ENCODE measurements at places on chromosomes 3 and 15.

DNA sequence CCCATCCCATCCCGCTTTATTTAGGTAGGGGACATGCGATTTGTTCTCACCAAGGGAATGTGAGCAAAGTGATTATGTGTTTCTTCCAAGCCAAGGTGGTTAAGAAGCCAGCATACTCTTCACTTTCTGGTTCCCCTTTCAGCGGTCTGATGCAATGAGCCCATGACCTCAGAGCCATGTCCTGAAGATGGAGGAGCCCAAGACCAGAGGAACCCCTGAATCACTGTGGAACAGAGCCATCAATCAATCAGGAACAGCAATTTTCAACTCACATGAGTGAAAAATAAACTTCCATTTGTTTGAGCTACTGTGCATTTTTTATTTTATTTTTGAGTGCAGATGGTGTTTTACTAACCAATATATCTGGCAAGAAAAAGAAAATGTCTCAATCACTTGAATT, 10.8 kb downstream of the THRB start:
- no peak for DNase-seq

DNA sequence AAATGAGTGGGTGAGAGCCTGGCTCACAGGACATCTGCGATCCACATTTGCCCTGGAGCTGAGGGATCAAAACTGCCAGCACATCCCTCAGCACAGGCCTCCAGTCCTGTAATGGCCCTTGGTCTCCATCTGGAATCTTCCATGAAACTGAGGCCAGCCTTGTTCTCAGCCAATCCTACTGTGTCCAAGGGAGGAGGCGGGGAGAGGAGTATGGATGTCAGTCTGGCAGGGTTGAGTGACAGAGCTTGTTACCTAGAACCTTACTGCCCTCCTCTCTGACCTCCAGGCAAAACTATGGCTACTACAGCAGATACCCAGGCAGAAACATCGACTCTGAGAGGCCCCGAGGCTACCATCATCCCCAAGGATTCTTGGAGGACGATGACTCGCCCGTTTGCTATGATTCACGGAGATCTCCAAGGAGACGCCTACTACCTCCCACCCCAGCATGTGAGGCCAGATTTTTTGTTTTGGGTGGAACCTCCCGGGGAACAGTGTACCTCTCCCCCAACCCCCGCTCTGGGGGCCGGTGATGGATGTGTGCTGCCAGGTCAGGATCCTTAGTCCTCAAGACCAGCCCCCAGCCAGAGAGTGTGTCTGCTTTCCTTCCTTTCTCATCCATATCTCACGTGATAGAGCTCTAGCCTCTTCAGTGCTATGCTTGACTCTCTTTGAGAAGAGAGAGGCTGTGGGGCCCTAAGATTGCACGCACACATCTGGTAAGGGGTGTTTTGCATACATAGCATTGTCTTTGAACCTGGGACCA, 41.3 kb downstream of the CHDH start:
- no peak for DNase-seq

DNA sequence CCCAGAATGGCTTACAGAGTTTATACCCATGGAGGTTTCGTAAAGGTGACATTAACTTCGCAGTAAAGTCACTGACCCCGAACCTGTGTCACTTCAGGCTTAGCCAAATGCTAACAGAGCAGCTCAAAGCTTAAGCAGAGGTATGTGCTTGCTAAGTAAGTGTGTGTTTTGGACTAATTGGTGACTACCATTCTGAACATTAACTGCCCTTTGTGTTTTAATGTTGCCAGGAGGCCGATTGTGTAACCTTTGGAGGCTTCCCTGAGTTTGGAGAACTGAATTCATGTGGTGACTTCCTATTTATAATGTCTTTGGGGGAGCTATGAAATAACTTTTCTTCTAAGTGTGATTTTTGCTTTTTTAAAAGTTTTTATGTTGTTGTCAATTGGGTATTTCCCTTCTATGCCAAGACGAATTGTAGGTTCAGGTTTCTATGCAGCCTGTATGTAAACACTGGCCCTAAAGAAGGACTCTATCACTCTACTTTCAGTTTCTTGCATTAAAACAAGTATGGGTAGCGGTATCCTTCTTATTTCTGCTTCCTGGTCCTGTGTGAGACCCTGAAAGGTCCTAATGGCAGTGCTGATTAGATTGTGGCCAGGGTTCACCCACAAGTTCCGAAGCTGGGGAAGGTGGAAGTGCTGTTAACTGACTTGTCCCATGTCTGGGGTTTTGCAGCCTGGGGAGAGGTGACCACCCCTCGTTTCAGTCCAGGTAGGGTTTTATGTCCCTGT, 86.3 kb downstream of the IGF1R start:
- no peak for DNase-seq

GRCh38 chr3:81518945-81519344, 242.5 kb downstream of the GBE1 start:
- no peak for DNase-seq

DNA sequence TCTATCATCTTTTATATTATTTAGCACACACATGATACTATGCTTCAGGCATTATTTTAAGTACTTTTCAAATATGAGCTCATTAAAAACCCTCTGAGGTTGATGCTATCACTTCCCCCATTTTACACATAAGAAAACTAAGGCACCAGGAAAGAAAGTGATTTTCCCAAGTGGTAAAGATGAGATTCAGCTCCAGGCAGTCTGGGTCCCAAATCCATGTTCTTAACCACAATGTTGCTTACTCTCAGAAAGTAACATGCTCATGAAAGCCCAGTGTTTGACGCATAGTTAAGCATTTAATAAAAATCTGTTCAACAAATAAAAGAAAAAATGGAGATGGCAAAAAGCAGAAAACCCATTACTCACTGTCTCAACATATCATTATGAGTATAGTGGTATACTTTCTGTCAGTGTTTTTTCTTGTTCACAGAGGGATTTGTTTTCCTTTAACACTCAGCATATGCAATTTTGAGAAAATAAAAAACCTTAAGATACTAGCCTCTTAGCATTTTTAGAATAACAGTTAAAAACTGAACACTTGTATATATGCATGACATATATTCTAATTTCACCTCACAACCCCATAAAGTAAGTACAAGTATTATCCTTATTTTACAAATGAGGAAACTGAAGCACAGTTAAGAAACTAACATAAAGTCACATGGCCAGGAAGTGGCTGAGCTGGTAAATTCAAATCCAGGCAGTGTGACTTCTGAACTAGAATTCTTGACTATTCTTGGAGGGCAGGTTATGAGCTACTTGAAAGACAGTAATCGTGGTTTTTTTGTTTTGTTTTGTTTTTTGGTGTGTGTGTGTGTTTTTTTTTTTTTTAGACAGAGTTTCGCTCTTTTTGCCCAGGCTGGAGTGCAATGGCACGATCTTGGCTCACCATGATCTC, 10.4 kb downstream of the PEAK1 start:
- no peak for DNase-seq

GRCh38 chr15:36313021-36313420, 266.4 kb upstream of the CDIN1 start:
- DNase-seq, result no peak

DNA sequence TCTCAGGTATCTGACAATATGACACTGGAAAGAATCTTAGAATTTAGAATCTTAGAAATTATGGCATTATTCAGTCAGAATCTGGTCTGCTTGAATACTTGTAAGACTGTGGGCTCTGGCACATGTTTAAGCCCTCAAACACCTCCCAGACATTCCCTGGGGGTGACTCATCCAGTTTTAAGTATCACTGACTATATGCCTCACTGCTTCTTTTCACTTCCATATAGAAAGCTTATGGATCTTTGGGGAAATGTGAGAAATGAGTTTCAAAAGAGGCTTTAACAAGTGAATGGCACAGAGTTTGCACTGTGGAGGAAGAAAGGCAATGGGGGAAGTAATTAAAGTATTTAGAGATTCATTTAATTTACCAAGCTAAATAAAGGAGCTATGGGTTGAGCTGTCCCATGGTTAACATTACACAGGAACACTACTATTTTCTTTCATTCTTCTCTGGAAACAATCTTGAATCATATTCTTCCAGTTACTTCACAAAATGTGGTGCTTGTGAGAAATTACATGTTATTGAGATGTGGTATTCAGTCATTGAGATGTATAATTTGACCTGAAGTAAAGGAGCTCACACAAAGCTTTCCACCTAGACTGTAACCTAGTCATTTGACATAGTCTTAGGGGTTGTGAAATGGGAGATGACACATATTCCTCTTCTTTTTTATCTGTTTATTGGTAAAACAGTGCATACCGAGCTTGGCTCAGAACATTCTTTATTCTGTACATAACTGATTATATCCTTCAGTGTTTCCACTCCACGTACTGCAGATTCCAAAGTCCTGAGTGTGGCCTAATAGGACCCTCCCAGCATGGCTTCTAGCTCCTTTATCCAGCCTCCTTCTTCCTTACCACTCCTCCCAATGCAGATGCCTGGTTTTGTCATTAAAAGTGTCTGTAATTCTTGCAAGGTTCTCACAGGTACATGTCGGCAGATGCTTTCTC, 544.6 kb upstream of the NECTIN3 start:
- DNase-seq, result no peak

DNA sequence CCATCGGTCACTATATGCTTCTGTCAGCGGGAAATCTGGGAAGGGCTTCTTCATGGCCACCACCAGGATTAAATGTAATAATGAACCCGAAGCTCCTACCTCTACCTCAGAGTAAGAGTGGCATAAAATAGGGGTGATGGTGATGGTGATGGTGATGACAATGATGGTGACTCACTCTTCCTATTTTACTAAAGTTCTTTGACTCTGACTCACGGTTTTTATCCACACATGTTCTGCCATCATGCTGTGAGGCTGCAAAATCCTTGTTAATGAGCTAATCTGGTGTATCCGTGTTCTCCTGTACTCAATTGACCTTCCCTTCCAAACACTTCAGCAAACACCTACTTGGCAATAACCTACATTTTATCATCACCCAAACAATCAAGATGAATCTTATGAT, 18.3 kb upstream of the FOXP1 start:
- DNase-seq, result no peak

Measured in activated naive CD4-positive, alpha-beta T cell treated with anti-CD3 and anti-CD28 coated beads, Interleukin-2, amount 50 U/mL, for 16 hours (primary cell).